Activated CD4-positive, alpha-beta memory T cell treated with anti-CD3 and anti-CD28 coated beads, Interleukin-2, amount 10 ng/mL, durations not matched to agents 7 days and 5 days (primary cell): ENCODE measurements at places on chromosomes 2 and 18. TPM values are rescaled to one million over a fixed set of nuclear protein-coding genes. Genes with fewer than 3 reads are reported as not detected.

DNA sequence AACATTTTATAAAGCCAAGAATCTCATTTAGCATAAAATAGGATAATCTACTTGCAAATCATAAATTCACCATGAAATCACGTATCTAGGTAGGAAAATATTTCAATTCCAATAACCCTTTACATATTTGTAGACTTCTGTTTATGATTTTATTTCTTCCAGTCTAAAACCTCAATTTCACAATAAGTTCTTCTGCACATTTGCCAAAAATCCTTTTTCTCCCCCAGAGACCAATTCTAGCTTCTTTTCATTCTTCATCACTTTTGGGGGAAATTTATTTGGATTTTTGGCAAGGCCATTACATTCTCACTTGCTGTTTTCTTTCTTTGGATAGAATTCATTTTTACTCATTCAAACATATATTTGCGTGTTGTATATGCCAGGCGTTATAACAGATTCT is 86.8 kb downstream of the SPRED2 start:
- H3K27ac ChIP-seq: no peak overlapping the region
- DNase-seq: no peak
- H3K36me3 ChIP-seq: peaks cover 9% of the 10 kb centered on the region

- H3K4me1 ChIP-seq: no peaks in the 10 kb centered on the region
- no peak overlapping the region for H3K27ac ChIP-seq
- H3K4me3 ChIP-seq: no peak overlapping the region
- H3K36me3 ChIP-seq: no peaks in the 10 kb centered on the region
- DNase-seq: no peak
Observed at GRCh38 chr18:14965553-14965952, 217.6 kb downstream of the ANKRD30B start.

DNA sequence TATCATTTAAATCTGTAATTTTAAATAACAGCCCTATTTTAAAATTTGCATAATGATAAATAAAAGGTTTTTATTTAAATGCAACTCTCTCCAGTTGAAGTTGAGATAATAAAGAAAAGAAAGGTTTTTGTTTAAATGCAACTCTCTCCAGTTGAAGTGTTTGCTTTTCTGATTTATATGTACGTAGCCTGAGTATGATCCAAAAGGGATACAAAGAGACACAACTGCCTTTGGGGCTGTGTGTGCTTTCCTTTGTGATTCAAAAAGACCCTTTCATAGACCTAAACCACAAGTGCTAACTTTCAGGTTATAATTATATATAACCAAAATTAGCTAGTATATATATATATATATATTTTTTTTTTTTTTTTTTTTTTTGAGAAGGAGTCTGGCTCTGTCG is 76.2 kb upstream of the MFF start:
- H3K36me3 ChIP-seq: no peaks in the 10 kb centered on the region
- DNase-seq: no peak
- no peak overlapping the region for H3K27ac ChIP-seq
- no peaks in the 10 kb centered on the region for H3K4me1 ChIP-seq

Gene TLX2
- 3.3 TPM for total RNA-seq

DNA sequence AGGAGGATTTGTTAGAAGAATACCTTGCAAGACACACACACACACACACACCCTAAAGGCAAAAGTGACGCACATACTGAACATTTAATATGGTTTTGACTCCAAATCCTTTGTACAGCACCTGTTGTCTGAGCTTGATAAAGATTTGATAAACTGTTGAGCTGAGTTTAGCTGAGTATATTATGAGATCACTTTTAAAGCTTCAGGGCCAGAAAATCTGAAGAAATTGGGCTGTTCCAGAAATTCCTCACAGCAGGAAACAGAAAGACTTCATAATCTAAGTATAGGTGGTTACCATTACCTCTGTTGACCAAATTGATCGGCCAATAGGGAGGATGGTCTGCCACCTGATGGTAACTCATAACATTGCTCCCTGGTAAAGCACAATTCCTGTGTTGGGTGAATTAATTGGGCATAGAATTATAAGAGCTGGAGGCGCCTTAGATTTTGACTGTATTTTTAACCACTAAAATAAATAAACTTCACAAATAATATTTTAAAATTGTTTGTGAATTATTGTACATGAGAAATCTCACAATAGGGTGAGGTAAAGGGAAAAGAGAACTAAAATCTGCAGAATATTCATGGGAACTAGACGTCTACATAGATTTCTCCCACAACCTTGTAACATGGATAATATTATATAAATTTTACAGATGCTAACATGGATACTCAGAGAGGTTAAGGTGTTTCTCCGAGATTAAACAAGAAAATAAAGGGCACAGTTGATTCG is 21.8 kb upstream of the RPIA start:
- peaks cover 4% of the 10 kb centered on the region for H3K4me1 ChIP-seq
- peak; percentile 48 for DNase-seq
- H3K36me3 ChIP-seq: no peaks in the 10 kb centered on the region
- H3K27ac ChIP-seq: no peak overlapping the region
- H3K27me3 ChIP-seq: peaks cover 8% of the 10 kb centered on the region
- H3K4me3 ChIP-seq: no peak overlapping the region

GRCh38 chr2:18849841-18850578 is 260.6 kb upstream of the NT5C1B start:
- H3K27me3 ChIP-seq: no peaks in the 10 kb centered on the region
- H3K27ac ChIP-seq: no peak overlapping the region
- no peaks in the 10 kb centered on the region for H3K36me3 ChIP-seq
- H3K4me3 ChIP-seq: no peak overlapping the region
- no peak for DNase-seq

DNA sequence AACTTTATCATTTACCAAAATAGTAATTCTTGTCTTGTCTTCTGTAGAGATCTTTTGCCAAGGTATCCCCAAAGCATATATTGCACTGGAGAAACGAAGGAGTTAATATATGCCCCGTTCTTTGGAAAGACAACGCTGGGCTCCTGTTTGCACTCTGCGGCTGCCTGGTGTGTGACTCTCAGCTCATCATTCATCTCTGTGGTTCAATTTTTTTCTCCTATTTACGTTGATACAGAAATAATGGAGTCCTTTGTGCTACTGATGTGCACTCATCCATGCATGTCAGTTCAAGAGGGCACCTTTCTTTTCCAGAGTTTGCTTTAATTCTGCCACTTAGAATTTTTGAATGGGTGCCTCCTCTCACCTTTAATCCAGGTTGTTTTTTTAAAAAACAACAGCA is 655.5 kb downstream of the DCDC2C start:
- H3K4me3 ChIP-seq: no peak overlapping the region
- H3K27me3 ChIP-seq: no peaks in the 10 kb centered on the region
- no peaks in the 10 kb centered on the region for H3K36me3 ChIP-seq
- H3K27ac ChIP-seq: no peak overlapping the region

Gene RAX
- total RNA-seq: 0.10 TPM

DNA sequence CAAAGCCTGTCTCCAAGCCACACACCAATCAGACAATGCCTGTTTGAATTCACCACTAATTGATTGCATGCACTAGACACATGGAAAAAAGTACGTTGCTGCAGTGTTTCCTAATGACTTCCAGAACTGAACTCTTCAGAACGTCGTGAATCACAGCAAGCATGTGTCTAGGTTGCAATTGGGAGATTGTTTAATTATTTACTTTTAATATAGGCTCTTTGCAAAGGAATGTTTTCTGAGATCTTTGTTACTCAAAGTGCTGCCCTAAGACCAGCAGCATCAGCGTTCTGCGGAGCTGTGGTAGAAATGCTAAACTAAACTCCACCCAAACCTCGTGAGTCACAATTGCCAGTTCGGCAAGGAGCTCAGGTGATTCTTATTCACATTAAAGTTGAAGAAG is 52.7 kb upstream of the CCDC68 start:
- H3K4me3 ChIP-seq: no peak overlapping the region
- H3K27ac ChIP-seq: no peak overlapping the region
- no peak for DNase-seq

- no peaks in the 10 kb centered on the region for H3K4me1 ChIP-seq
- H3K36me3 ChIP-seq: no peaks in the 10 kb centered on the region
- no peak for DNase-seq
- no peak overlapping the region for H3K27ac ChIP-seq
- no peak overlapping the region for H3K4me3 ChIP-seq
Observed at GRCh38 chr2:36502081-36502480, 95.9 kb downstream of the FEZ2 start.

- H3K27me3 ChIP-seq: no peaks in the 10 kb centered on the region
- H3K4me1 ChIP-seq: no peaks in the 10 kb centered on the region
- no peak overlapping the region for H3K27ac ChIP-seq
- H3K4me3 ChIP-seq: no peak overlapping the region
- DNase-seq: no peak
Observed at GRCh38 chr2:14516844-14517243, 115.7 kb upstream of the LRATD1 start.

- H3K4me3 ChIP-seq: no peak overlapping the region
- peaks cover 7% of the 10 kb centered on the region for H3K4me1 ChIP-seq
- H3K27me3 ChIP-seq: no peaks in the 10 kb centered on the region
- no peaks in the 10 kb centered on the region for H3K36me3 ChIP-seq
- peak overlapping the region; percentile 9 for H3K27ac ChIP-seq
- DNase-seq: no peak
Observed at GRCh38 chr2:55063226-55063625, 13.0 kb upstream of the RTN4 start.

DNA sequence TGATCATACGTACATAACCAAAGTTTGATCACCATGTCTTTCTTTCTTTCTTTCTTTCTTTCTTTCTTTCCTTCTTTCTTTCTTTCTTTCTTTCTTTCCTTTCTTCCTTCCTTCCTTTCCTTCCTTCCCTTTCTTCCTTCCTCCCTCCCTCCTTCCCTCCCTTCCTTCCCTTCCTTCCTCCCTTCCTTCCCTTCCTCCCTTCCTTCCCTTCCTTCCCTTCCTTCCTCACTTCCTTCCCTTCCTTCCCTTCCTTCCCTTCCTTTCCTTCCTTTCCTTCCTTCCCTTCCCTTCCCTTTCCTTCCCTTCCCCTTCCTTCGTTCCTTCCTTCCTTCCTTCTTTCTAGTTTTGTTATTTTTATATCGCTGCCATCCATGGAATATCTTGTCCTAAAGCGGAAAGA is 406.7 kb upstream of the DDX18 start:
- H3K27me3 ChIP-seq: no peaks in the 10 kb centered on the region
- H3K36me3 ChIP-seq: no peaks in the 10 kb centered on the region
- H3K27ac ChIP-seq: no peak overlapping the region
- DNase-seq: no peak
- no peak overlapping the region for H3K4me3 ChIP-seq
- H3K4me1 ChIP-seq: no peaks in the 10 kb centered on the region

Gene IMPACT
- 6.9 TPM for total RNA-seq

DNA sequence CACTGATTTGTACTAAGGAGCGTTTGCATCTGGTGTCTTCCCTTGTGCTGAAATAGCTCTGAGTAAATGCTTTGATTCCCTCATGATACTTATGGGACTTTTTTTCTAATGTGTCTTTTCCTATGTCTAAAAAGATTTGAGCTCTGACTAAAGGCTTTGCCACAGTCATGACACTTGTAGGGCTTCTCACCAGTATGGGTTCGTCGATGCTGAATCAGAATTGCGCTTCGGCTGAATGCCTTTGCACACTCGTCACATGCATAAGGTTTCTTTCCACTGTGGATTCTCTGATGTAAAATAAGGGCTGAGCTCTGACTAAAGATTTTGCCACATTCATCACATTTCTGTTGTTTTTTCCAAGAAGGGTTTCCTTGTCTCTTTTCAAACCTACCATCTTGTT is 8.0 kb downstream of the ZNF396 start:
- H3K4me1 ChIP-seq: no peaks in the 10 kb centered on the region
- peaks cover 3% of the 10 kb centered on the region for H3K27me3 ChIP-seq
- no peak overlapping the region for H3K4me3 ChIP-seq
- no peak for DNase-seq
- H3K27ac ChIP-seq: no peak overlapping the region
- H3K36me3 ChIP-seq: no peaks in the 10 kb centered on the region

DNA sequence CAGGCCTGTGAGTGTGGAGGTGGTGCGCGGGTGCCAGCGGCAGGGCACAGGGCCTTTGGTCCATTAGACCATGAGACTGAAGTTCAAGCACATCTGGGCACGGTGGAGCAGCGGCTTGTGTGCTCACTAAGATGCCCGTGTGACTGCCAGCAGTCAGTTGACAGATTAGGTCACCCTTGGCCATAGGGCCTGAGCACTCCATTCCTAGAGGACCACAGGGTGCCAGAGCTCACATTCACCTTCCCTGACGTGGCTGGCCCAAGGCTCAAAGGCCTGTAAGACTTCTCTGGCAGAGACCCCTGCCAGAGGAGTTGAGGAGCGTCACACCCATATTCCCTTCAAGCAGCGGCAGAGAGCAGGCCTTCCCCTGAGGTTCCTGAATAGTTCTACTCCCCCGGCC is 650 bp downstream of the LHCGR start:
- no peak overlapping the region for H3K4me3 ChIP-seq
- DNase-seq: no peak
- peaks cover 20% of the 10 kb centered on the region for H3K27me3 ChIP-seq
- H3K27ac ChIP-seq: no peak overlapping the region
- H3K36me3 ChIP-seq: no peaks in the 10 kb centered on the region

Gene TDRD15
- total RNA-seq: 0.05 TPM

- H3K27ac ChIP-seq: peak overlapping the region; percentile 77
- peaks cover 69% of the 10 kb centered on the region for H3K4me1 ChIP-seq
- DNase-seq: no peak
Observed at GRCh38 chr2:72827966-72828646, 2.3 kb upstream of the EXOC6B start.
